ENCODE measurements at places on chromosomes 6 and 20.

- no peak for DNase-seq
These were observed 736.8 kb upstream of the SLC35B3 start for GRCh38 chr6:9172096-9172495.

DNA sequence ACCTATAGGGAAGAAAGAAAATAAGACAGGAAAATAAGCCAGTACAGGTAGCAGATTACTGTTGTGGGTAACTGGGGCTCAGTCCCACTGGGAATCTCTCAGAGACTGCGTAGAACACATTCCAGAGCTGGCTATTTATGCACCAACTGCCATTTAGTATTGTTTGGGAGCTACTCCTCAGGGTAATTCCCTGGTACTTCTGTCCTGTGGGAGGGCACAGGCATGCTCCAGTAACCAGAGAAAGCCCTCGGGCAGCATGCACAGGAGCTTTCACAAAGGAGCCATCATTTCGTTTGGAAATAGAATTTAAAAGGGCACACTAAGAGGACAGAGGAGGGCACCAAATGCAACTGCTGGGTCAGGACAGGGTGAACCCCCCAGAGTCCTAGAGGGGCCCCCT lies 148.0 kb upstream of the LRFN2 start:
- no peak for DNase-seq

DNA sequence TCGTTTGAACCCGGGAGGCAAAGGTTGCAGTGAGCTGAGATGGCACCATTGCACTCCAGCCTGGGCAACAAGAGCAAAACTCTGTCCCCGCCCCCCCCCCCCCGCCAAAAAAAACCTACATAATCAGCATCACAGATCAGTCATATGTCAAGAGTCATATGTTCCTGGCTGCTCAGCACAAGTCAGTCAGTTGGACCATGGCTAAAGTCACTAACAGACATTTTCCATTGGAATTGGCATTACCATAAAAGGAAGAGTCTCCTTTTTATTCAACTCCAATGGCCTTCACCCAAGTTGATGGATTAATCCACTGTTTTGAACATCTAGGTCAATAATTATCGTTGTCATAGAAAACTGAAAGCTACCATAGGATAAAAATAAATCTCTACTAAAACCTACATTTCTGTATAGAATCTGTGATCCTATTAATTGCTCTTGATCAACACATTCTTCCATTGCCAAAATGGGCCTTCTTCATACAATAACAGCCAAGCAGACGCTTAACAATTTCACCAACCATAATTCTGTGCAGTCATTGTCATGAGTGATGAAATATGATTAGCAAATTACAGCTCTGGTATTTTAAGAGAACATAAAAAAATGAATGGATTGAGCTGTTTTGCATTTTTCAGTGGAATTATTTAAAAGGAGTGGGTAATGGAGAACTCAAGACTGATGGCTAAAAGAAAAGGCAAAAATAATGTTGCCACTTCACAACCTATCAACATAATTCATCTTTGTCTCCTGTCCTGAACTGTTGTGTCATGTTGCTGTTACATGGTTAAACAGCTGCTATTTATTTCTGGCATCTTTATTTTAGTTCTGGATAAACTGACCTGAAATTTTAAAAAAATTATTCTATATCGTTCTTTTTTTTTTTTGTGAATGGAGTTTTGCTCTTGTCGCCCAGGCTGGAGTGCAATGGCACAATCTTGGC lies 555.5 kb upstream of the JARID2 start:
- no peak for DNase-seq

DNA sequence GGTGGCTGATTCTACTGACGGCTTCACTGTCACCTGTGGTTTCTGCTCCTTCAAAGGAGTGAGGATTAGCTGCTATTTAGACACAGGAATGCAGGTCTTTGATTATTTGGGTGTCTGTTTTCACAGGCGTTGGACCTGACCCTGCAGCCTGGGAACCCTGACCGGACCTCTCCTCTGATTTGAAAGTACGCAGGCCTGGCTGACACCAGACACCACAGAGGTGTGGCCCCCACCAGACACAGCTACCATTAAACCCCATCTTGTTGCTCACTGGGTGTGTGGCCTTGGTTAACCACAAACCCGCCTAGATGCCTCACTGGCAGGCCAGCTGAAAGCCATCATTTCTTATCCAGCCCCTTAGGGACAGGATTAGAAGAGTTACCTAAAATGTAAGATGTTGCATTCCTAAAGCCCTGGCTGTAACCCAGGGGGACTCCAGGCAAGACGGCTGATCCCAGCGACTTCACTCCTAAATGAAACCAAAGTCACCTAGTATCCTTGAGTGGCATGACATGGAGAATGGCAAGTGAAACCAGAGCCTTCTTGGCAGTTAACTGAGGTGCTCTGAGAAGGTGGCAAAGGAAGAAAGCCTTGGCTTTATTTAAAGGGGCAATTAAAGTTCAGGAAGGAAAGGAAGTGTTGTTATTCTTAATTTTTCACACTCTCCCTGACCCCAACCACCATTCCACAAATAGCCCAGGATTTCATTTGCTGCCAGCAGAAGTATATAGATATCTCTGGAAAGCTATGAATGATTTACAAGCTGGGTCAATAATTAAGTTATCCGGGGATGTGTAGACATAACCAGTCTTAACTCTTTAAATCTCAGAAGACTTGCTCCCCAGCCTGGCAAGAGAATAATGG lies 169.9 kb downstream of the QRSL1 start:
- no peak for DNase-seq

- no peak for DNase-seq
These were observed 288.2 kb upstream of the PREP start for GRCh38 chr6:105691081-105691480.

- no peak for DNase-seq
These were observed 303.4 kb downstream of the PLCB1 start for GRCh38 chr20:8435285-8436035.

Data from activated CD8-positive, alpha-beta memory T cell treated with anti-CD3 and anti-CD28 coated beads for 4 hours (primary cell).